ENCODE measurements at places on chromosomes 11 and 22.

DNA sequence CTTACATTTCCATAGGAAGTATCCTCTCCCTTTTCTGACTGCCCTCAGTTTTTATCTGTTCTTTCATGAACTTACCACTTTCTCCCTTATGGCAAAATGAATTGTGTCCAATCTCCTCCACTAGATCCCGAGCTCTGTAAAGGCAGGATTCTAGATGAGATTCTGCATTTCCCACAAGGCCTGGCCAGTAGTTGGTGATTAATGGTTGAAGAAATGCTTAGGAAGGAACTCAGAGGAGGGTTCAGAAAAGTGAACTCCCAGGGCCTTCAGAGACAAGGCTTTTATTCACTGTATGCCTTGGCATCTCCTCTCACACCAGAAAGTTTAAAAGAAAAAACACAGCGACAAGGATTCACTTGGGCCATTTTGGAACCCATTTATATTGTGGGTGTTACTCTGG is 66.2 kb downstream of the CCDC81 start:
- no peak for DNase-seq

- DNase-seq, result no peak
Measured at GRCh38 chr11:120128392-120129119, 9.4 kb downstream of the TRIM29 start.

- DNase-seq, result no peak
Measured at GRCh38 chr11:8285228-8285627, 21.6 kb upstream of the LMO1 start.

GRCh38 chr11:68976095-68976494 is 4.7 kb downstream of the MRGPRD start:
- DNase-seq, result no peak

DNA sequence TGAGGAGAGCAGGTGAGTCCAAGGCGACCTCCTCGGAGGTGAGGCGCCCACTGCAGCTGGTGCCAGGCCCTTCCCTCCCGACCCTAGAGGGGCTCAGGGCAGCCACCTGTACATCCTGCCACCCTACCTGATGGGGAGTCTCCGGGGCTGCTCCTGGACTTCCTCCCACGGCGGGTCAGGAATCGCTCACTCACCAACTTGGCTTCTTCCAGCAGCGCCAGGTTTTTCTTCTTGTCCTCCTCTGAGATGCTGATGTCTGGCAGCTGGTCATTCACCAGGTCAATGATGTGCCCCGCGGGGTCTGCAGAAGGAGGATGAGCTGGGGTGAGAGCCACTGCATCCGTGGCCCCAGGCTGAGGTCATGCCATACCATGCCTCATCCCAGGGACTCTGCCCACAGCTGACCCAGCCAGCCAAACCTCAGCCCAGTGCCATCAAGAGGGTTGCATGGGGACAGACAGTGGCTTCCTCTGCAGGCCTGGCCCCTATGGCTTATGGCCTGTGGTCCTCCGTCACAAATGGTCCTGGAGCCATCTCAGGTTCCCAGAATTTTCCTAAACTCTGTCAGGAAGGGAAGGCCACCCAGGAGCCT is 61.0 kb upstream of the LYVE1 start:
- no peak for DNase-seq

DNA sequence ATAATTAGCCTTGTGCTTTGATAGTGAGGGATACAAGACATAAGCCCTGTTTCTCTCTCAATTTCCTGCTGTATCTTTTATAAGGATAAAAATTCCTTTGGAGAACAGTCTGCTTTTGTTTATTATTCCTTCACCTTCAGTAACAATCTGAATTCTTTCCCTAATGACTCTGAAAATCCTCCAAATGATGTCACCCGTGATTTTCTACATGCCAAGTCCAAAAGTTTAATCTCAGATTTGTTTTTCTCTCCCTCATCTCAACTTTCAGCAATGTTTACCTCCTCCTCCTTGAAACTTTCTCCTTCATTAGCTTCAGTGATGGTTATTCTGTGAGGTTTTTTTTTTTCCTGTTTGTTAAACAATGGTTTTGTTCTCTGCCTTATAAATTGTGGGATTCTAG is 2.2 kb downstream of the OR51E2 start:
- no peak for DNase-seq

DNA sequence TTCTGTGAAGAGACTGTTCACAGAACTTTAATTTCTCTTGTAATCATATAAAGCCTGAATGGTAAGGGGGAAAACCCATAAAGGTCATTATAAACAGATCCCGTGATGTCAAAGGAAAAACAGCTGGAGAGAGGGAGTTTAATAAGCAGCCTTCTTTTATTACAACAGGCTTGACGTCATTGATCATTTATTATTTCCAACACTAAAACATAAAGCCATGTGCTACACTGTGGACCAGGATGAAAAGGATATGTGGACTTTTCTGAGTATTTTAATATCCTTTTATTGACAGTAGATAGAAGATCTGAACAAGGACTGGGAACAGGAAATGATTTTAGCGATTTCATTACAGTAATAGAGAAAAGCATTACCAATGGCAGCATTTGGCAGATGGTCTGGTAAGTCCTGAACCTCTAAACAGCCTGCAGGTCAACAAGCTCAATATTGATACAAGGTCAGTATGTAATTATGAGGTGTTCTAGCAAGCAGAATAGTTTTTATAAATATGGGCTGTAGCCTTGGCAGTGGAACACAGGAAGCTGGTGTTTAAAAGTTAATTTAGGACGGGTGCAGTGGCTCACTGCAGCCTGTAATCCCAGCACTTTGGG is 25.1 kb upstream of the TPH1 start:
- DNase-seq, result no peak

GRCh38 chr11:33557201-33557600 is 143.4 kb downstream of the C11orf91 start:
- DNase-seq, result no peak

GRCh38 chr22:17925431-17925841 is 98.9 kb downstream of the MICAL3 start:
- DNase-seq, result no peak

DNA sequence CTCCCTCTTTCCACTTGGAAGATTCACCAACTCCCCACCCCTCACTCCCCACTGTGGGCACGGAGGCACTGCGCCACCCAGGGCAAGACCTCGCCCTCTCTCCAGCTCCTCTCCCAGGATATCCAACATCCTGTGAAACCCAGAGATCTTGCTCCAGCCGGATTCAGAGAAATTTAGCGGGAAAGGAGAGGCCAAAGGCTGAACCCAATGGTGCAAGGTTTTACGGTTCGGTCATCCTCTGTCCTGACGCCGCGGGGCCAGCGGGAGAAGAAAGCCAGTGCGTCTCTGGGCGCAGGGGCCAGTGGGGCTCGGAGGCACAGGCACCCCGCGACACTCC is 397 bp upstream of the CD44 start:
- DNase-seq, result no peak

DNA sequence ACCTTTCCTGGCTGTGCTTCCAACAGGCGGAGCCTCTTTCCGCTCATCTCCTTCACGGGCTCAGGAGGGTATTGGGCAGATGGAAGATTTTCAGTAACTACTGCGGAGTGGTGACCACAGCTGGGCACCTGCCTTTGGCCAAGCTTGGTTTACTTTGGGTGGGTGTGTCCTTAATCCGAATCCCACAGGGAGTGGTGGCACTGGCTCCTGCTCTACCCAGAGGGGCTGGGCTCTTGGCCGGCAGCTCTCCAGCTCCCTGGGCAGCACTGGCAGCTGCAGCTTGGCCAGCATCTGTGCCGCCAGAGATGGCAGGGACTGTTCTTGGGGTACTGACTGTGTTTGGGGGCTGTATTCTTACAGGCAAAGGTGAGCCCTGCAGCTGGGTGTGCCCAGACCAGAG is 29.8 kb downstream of the BID start:
- no peak for DNase-seq

GRCh38 chr22:32552521-32552920 is 77.9 kb downstream of the FBXO7 start:
- DNase-seq, result no peak

GRCh38 chr22:44143579-44143978 is 37.1 kb upstream of the PARVG start:
- DNase-seq, result no peak

GRCh38 chr11:124843616-124843910 is 21.7 kb upstream of the ROBO3 start:
- no peak for DNase-seq

- DNase-seq, result no peak
Measured at GRCh38 chr22:39292031-39292462, 27.4 kb downstream of the RPL3 start.

GRCh38 chr11:86314636-86315035 is 12.6 kb downstream of the HIKESHI start:
- no peak for DNase-seq

- DNase-seq, result no peak
Measured at GRCh38 chr22:47230741-47231140, 468.3 kb downstream of the TBC1D22A start.

DNA sequence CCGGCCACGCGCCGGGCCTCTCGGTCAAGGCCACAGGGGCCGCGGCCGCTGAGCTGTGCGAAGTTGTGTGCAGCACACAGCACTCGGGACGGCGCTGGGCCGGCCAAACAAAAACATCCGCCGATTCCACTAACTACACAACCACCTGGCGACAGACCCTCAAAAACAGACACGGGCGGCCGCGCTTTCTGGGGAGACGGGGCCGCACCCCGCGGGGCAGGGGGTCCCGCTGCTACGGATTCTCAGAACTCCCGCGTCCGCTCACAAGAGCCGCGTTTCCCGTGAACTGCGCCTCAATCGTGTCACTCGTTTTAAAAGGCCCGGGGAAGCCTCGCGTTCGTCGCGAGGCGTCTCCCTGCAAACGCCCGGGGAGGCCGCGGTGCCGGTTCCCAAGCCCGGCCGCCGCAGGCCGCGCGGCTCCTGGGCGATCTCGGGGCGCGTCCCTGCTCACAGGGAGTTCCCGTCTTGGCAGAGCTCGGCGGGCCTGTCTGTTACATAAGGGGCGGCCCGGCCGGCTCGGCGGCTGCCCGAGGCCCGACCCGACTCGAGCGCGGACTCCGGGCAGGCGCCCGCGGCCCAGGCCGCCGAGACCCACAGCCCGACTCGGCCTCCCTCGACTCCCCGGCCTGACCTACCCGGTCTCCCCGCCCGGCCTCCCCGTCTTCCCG is 936 bp downstream of the BRD1 start:
- DNase-seq, result no peak

DNA sequence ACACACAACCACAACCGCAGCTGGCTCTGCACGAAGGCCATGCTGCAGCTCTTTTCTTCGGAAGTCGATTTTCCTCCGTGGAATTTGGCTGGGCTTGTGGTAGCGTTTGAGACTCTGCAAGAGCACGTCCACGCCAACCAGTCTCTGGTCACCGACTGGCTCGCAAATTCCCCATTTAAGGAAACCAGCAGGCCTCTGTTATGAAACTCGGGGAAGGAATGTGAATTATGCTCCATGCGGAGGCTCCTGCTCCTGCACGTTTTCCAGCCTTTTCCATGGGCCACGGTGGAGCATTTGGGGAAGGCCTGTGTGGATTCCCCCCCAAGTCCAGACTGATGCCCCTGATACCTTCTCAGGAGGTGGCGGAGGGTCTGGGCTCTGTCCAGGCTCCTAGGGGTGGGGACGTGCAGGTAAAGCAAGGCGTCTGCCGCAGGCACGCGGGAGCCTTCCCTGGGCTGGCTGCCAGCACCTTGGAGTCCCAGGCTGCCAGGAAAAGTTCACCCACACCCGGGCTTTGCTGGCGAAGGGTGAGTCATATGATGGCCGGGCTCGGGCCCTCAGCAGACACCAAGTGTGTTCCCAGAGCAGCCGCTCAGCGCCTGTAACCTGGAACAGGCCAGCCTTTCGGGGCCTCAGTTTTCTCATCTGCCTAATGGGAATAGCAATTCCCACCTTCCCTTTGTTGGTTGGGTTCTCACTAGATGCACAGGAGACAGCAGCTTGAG is 41.9 kb downstream of the LRP5 start:
- no peak for DNase-seq

DNA sequence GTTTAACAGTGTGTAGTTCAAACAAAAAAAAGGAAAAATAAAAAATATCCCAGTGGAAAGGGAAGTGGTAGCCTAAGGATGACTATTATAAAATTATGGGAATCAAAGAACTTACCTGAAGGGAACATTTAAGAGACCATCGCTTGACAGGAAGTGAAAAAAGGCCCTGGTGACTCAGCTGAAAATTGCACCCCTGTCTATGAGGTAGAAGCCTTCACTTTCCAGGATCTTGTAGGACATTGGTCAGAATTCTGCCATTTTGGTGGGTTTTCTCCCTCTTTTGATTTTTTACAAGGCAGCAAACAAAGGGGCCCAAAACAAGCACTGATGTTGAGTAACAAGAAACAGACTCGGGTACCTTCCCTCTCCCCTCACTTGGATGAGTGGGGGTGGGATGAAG is 15.6 kb downstream of the DDX17 start:
- DNase-seq, result no peak

DNA sequence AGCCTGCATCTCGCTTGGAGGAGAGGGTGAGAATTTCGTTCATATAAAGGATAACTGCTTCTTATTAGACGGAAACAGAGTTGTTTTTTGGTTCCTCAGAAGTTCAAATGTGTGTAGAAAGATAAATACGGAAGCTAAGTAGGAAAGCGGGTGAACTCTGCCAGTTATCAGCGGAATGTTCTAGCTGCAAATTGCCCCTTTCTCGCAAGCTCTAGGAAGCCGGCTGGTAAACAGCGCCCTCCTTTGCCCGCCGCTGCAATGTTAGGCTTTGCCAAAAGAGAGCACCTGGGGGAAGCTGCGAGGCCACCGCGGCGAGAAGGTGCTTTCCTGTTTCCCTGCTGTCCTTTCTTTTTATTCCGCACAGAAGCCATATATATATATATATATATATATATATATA is 67.0 kb downstream of the IGLL5 start:
- DNase-seq, result no peak

- no peak for DNase-seq
Measured at GRCh38 chr11:107719557-107720302, 7.9 kb upstream of the SLN start.

- DNase-seq, result no peak
Measured at GRCh38 chr11:83162377-83162776, 5.4 kb downstream of the PCF11 start.
